Spinal cord (tissue), 10 donors: ENCODE measurements at places on chromosomes 6 and 20.

- peaks cover 8% of the 10 kb centered on the region for H3K4me1 ChIP-seq
- H3K27ac ChIP-seq, result no peak overlapping the region
- H3K36me3 ChIP-seq, result no peaks in the 10 kb centered on the region
- DNase-seq, result no peak
- H3K4me3 ChIP-seq, result no peak overlapping the region
Observed at GRCh38 chr6:21270636-21271201, 322.8 kb upstream of the SOX4 start.

DNA sequence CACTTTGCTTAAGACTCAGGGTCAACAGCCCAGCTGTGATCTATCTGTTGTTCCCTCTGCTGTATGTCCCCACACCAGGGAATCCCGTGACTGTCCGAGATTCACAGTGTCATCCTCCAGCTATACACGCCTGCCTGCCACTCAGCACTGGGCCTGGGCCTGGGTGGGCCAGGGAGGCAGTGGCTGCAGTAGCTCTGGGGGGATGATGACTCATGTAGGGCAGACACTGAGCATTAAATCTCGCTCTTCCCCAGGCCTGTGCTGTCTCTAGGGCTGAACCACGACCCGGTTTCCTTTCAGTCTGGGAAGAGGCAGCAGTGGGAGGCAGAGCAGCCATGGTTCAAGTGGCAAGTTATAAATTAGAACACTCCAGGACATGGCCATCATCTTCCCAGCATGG lies 173.9 kb downstream of the LRFN2 start:
- H3K4me3 ChIP-seq, result no peak overlapping the region
- no peaks in the 10 kb centered on the region for H3K36me3 ChIP-seq

DNA sequence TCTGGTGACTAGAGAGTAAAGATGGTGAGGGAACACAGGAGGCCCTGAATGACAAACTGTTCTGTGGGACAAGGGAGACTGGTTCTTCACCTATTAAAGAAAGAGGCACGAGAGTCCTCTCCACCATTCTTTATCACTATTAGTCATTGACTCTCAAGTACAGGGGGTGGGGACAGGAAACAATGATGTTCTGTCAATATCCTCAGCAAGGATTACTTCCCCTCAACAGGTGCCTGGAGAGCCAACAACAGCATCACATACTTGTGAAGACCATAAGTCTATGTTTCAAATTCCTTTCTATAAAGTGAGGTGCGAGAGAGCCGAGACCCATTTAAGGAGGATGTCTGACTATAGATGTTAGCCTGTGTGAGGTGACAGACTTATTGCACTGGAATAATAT lies 72.4 kb upstream of the TBC1D7 start:
- H3K27me3 ChIP-seq, result no peaks in the 10 kb centered on the region
- no peak for DNase-seq
- H3K27ac ChIP-seq, result no peak overlapping the region

GRCh38 chr20:34977365-34978091 lies 21.9 kb downstream of the MYH7B start:
- H3K27me3 ChIP-seq, result no peaks in the 10 kb centered on the region
- H3K36me3 ChIP-seq, result no peaks in the 10 kb centered on the region
- H3K27ac ChIP-seq, result no peak overlapping the region
- H3K4me3 ChIP-seq, result no peak overlapping the region
- no peaks in the 10 kb centered on the region for H3K4me1 ChIP-seq

GRCh38 chr20:20554951-20555350 lies 157.5 kb downstream of the RALGAPA2 start:
- no peak overlapping the region for H3K4me3 ChIP-seq
- no peaks in the 10 kb centered on the region for H3K4me1 ChIP-seq
- no peak overlapping the region for H3K27ac ChIP-seq
- H3K27me3 ChIP-seq, result no peaks in the 10 kb centered on the region
- H3K36me3 ChIP-seq, result no peaks in the 10 kb centered on the region

- no peak overlapping the region for H3K4me3 ChIP-seq
- H3K27ac ChIP-seq, result no peak overlapping the region
- no peak for DNase-seq
- H3K27me3 ChIP-seq, result no peaks in the 10 kb centered on the region
Observed at GRCh38 chr6:6033858-6034257, 27.1 kb upstream of the NRN1 start.

DNA sequence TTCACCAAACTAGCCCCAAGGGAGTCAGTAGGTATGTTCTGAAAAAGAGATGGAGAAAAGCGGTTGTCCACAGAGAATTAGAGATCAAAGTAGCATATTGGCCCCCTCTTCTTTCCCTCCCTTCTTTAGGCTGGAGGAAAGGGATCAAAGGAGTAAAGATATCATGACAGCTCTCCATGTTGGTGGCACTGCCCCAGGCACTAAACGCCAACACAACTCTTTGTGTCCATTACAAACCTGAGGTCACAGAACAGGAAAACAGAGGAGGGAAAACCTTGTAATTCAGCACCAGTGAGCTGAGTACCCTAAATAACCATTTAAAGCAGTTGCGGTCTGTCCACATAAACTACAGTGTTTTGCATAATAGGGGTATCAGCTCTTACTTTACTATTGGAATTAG lies 113.0 kb upstream of the TFAP2D start:
- no peaks in the 10 kb centered on the region for H3K4me1 ChIP-seq
- no peak for DNase-seq
- H3K27me3 ChIP-seq, result no peaks in the 10 kb centered on the region
- H3K36me3 ChIP-seq, result no peaks in the 10 kb centered on the region

DNA sequence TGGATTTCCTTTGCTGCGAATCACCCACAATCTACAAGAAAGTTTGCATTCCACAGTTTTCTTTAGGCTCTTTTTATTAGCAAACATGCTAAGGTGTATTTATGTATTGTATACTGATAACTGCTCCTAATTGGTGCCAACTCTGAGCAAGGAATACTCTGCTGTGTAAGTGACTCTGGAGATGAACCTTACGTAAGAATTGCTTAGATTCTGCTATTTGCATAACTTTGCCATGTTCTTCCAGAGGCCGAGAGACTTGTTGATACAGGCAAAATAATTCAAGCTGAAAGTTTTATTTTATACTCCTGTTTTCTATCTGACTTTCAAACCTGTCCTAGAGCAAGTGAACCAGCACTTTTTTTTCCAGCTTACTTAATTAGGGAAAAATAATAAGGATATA lies 461.3 kb downstream of the GJA1 start:
- H3K4me3 ChIP-seq, result no peak overlapping the region
- H3K36me3 ChIP-seq, result no peaks in the 10 kb centered on the region
- H3K27ac ChIP-seq, result no peak overlapping the region
- no peaks in the 10 kb centered on the region for H3K4me1 ChIP-seq
- no peaks in the 10 kb centered on the region for H3K27me3 ChIP-seq

DNA sequence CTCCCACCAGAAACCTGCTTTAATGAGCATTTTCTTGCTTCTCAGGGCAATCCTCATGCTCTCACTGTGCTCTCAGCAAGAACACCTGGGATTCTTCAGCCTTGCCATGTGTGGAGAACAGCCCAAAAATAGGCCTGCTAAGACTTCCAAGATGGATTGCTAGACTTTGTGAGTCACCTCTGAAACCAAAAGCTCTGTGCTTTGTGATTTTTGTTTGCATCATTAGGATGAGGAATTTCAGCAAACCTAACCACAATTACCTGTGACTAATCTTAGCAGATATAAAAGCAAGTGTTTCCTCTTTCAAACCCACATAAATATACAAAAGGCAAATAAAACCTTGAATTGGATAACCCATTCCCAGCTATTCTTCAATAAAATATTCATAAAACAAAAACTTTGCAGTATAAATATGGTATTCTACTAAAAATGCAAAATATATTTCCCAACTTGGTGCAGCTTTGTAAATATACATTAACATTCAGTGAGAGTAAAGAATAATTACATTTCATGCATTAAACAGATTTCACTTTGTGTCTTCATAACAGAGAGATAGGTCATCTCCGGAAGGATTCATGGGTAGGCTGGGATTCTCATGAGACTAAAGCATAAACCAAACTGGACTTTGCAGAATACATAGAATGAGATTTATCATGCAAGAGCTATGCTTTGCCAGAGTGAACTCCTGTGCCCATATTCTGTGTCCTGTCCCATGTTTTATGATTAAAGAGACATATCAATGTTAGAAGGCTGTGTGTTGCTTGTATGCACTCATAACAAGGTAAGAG lies 33.5 kb downstream of the TPBG start:
- no peaks in the 10 kb centered on the region for H3K36me3 ChIP-seq
- no peak overlapping the region for H3K27ac ChIP-seq
- H3K4me3 ChIP-seq, result no peak overlapping the region

DNA sequence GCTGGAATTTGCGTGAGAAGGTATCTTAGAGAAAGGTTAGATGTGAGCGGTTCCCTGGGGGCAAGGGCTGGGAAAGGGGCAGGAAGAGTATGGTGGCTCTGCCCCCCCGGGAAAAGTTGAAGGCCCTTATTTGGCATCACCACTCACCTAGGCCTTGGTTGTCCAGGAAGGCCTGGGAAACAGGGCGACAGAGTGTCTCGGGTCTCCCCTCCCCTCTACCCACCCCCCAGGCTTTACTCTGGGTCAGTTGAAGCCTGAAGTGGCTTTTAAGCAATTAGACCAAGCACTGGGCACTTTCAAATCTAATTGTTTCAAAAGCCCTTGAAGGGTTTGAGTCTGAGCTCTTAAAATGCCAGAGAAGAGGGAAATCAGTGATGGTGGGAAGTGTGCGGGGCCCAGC lies 30.2 kb upstream of the FOXP4 start:
- no peaks in the 10 kb centered on the region for H3K4me1 ChIP-seq
- no peaks in the 10 kb centered on the region for H3K27me3 ChIP-seq
- DNase-seq, result no peak
- H3K4me3 ChIP-seq, result no peak overlapping the region

- no peaks in the 10 kb centered on the region for H3K4me1 ChIP-seq
- DNase-seq, result no peak
- no peak overlapping the region for H3K27ac ChIP-seq
- no peaks in the 10 kb centered on the region for H3K36me3 ChIP-seq
Observed at GRCh38 chr6:82584194-82584695, 220.6 kb downstream of the TPBG start.

- no peak overlapping the region for H3K27ac ChIP-seq
- H3K27me3 ChIP-seq, result no peaks in the 10 kb centered on the region
- no peak overlapping the region for H3K4me3 ChIP-seq
- H3K4me1 ChIP-seq, result no peaks in the 10 kb centered on the region
- DNase-seq, result peak; percentile 11
- no peaks in the 10 kb centered on the region for H3K36me3 ChIP-seq
Observed at GRCh38 chr6:50993941-50994720, 175.5 kb downstream of the TFAP2B start.

GRCh38 chr20:2693286-2694007 lies 867 bp downstream of the EBF4 start:
- H3K27me3 ChIP-seq, result peaks cover 7% of the 10 kb centered on the region
- H3K36me3 ChIP-seq, result peaks cover 6% of the 10 kb centered on the region
- DNase-seq, result no peak
- no peak overlapping the region for H3K4me3 ChIP-seq
- H3K27ac ChIP-seq, result no peak overlapping the region

DNA sequence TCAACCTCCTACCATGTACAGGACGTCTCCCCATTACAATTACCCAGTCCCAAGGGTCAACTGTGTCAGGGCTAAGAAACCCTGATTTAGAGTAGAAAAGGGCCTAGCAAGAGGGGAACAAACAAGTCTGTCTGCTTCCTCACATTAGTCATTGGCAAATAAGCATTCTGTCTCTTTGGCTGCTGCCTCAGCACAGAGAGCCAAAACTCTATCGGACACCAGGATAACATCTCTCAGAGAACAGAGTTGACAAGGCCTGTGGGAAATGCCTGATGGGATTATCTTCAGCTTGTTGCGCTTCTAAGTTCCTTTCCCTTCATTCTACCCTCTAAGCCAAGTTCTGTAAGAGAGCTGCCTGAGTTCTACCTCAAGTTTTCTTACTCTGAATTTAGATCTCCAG lies 19.0 kb upstream of the VSX1 start:
- H3K36me3 ChIP-seq, result no peaks in the 10 kb centered on the region
- H3K4me3 ChIP-seq, result no peak overlapping the region
- no peak overlapping the region for H3K27ac ChIP-seq
- no peaks in the 10 kb centered on the region for H3K4me1 ChIP-seq
- no peaks in the 10 kb centered on the region for H3K27me3 ChIP-seq
- no peak for DNase-seq

DNA sequence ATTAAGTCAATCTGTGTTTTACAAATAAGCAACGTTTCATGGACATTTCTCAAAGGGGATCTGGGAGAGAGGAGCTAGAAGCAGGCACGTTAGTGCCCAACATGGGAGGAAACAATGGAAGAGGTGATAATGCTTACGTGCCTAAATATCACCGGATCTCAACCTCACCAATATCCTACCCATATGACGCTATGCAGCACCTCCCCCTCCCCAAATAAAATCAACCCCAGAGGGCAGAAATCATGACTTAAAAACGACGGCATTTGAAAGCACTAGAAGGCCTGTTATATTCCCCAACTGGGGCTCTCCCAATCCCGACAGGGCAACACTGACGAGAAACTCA lies 425 bp downstream of the HBS1L start:
- DNase-seq, result no peak
- no peaks in the 10 kb centered on the region for H3K27me3 ChIP-seq
- peaks cover 5% of the 10 kb centered on the region for H3K4me1 ChIP-seq
- no peaks in the 10 kb centered on the region for H3K36me3 ChIP-seq
- H3K27ac ChIP-seq, result peak overlapping the region; percentile 87

DNA sequence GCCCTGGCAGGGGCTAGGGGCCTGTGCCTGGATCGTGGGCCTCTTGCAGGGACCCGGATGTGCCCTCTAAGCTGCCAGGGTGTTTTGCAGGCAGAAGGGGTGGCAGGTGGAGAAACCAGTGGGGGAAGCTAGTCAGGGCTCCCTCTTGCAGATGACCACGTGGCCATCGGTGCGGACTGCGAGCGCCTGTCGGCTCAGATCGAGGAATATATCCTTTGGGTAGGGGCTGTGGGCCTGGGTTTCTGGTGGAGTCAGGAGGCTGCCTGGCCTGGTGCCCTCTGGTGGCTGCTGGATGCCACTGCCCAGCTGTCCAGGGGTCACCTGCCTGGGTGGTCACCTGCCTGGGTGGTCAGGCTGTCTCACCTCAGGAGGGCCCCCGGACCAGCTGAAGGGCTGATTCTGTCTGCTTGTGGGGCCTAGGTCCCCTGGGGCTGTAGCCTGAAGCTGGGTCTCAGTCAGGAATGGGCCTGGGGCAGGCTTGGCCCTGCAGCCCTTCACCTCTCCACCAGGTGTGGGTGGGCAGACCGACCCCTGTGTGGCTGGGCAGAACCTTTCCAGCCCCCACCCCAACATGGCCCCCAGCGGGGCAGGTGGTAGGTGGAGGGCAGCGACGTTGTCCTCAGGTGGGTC lies 6.7 kb downstream of the TCEA2 start:
- no peak for DNase-seq
- H3K4me1 ChIP-seq, result peaks cover 20% of the 10 kb centered on the region
- H3K27ac ChIP-seq, result no peak overlapping the region
- H3K27me3 ChIP-seq, result no peaks in the 10 kb centered on the region
- H3K36me3 ChIP-seq, result peaks cover 93% of the 10 kb centered on the region
